Activated naive CD8-positive, alpha-beta T cell treated with anti-CD3 and anti-CD28 coated beads for 36 hours (primary cell): ENCODE measurements at places on chromosomes 4 and X.

- no peak for DNase-seq
Observed at GRCh38 chr4:43757147-43757546, 691.5 kb downstream of the KCTD8 start.

GRCh38 chr4:109532182-109532581 is 27.9 kb upstream of the MCUB start:
- no peak for DNase-seq

GRCh38 chr4:179941911-179942310 is 2301.3 kb upstream of the TENM3 start:
- DNase-seq, result no peak

- DNase-seq, result no peak
Observed at GRCh38 chr4:44912980-44913379, 186.6 kb upstream of the GNPDA2 start.
